Left ventricle myocardium inferior (tissue), 1 donor: ENCODE measurements at places on chromosomes 6 and 20. TPM values are rescaled to one million over a fixed set of nuclear protein-coding genes. Genes with fewer than 3 reads are reported as not detected.

DNA sequence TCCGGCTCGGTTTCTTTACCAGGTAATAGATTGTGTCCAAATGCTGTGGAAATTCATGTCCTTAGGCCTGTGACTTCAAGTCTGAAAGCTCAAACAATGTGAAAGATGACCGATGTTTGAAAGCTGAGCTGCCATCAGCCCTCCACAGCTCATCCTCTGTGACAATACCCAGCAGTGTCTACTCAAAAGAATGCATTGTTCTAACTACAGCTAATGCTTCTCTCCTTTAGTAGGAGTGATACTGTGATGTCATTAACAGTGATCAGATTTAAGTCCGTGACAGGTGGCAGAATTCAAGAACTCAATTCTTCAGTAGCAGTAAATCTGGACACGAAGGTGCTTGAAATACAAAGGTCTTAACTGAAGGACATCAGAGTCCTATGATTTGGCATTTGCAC is 97.3 kb downstream of the RCAN2 start:
- no peak for DNase-seq

DNA sequence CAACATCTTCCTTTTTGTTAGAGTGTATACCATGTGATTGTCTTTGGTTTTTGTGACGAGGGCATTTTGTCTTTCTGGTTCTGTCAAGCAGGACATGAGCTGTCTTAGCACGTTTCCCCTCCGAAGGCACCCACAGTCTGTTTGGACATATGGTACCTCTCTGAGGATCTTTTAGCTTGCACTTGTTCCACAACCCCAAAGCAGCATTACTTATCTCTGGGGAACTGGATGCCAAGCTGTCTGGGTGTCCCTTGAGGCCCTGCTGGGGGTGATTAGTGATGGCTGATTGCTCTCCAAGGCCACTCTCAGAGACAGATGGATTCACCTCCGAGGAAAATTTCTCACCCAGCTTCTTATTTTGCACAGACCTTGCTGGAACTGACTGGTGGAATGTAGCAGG is 445.0 kb upstream of the CHD6 start:
- DNase-seq: no peak

Gene HLA-DRA
- 87.3 TPM for total RNA-seq

Gene FOXS1
- 1.6 TPM for total RNA-seq
